ENCODE measurements at places on chromosomes 2 and 18.
A peak's percentile ranks its signal among the peaks of the same experiment; 100 is the strongest.

- no peak for DNase-seq
Measured at GRCh38 chr18:370751-371608, 103.1 kb upstream of the THOC1 start.

- no peak for DNase-seq
Measured at GRCh38 chr2:60888853-60889252, 7.5 kb downstream of the REL start.

DNA sequence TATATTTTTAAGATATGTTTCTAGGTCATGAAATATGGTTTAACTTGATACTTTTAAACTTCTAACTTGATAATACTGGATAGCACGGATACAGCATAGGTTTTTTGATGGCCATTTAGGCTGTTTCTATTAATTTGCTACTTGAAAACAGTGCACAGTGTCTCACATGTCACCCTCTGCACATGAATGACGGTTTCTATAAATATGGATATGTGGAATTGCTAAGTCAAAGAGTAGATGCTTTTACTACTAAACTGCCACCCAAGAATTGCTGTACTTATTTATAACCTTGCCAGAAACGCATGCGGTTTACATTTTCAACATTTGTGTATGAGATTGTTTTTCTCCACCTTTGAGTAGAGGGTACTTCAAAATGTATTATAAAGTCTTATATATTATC lies 174.6 kb upstream of the LYPD1 start:
- no peak for DNase-seq

DNA sequence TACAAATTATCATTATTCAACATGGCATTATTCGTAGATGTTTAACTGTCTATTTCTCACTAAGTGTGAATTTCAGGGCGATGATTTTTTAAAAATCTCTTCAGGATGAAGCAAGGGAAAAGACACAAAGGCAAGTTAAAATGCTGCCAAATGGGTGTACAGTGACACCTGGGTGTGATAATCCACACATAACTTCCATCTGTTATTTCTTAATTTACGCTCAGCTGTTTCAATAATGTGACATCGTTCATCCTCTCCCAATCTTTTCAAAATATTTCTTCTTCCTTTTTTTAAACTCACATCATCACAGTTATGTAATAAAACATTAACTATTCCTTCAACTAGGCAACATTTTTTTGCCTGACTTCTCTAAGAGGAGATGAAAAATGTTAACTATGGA lies 10.6 kb downstream of the PDE1A start:
- DNase-seq: no peak

DNA sequence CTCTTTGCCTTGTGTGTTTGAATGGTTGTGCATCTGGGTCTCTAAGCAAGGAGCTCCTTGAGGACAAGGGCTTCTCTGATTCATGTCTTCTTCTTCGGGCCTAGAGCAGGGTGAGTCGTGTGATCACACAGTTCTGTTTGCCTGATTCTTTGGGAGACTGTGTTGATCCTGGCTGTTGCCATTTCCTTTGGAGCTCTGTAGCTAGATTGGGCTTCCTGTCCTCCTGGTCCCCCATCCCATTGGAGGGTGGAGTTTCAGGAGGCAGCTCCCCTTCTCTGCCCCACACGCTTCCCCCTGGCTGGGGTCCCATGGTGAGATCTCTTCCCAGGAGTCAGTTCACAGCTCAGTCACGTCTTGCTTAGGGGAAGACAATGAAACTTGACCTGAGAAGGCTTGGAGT lies 92.8 kb downstream of the TRIB2 start:
- DNase-seq: no peak

GRCh38 chr2:217900780-217901360 lies 101.9 kb downstream of the TNS1 start:
- DNase-seq: no peak

DNA sequence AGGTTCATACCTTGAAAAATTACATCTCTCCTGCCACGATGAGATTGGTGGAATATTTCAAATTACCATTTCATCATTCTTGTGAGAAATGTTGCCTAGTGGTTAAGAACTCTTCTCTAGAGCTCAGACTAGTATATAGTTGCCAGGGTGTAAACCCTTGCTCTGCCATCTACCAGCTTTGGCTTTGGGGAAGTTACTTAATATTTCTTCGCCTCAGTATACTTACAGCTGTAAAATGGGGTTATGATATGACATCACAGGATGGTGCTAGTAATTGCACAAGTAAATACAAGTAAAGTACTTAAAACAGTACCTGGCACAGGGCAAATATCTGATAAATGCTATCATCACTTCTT lies 1.5 kb downstream of the SPOPL start:
- peak; percentile 40 for DNase-seq

GRCh38 chr2:205906419-205906818 lies 179.6 kb downstream of the INO80D start:
- no peak for DNase-seq

DNA sequence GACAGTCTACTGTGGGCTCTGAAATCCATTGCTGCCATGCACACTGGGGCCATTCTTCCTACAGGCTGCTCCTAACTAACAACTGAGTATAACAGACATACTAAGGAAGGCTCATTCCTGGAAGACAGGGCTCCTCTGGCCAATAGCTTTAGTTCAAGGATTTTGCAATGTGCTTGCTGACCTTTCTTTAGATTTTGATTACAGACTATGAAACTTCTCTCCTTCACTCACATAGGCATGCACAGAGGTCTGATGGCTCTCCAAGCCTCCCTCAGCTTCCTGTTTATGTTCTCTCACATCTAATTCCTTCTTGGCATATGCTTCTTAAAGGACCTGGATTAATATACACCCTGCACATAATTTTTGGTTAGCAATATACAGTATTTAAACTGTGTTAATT lies 34.4 kb upstream of the ROCK1 start:
- no peak for DNase-seq

DNA sequence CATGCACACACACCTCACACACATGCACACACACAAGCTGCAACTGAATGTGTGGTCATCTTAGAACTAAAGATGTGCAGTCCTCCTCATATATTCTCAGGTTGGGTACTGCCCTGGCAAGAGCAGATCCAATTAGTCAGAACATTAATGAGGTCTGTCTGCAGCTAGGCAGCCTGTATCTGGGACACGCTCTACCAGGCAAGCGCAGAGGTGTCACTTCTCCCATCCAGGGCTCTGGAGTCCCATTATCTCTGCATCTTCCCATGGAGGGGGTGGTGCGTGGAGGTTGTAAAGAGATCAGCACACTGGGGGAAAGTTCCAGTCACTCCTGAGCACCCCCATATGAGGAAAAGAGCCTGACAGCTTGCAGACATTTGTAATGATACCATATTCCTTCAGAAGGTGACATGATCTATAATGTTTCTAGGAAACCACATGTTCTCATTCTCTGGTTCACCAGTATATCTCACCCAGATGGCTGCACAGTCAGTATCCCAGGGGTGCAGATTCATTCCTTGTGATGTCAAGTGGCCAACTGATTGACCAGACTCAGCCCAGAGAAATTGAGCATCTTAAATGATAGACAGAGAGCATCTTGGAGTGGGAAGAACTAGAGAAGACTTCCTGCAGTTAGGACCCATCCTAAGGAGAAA lies 95.4 kb downstream of the RTN4 start:
- DNase-seq: no peak

DNA sequence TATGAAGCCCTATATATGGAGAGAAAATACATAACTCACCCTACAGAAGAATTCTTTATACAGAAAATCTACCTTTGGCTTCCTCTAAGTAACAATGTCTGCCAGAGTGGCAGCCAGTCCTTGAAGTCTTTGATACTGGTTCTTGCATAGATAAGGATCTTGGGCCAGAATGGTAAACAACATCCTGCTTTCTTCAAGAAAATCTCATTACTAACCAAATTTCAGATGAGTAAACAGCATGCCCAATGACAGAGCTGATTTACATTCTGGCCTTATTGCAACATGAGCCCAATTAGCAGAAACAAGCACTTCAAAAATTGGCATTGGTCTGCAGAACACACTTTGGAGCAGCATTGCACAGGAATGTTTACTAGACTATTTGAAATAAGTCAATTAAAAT lies 336.5 kb upstream of the ST6GAL2 start:
- no peak for DNase-seq

DNA sequence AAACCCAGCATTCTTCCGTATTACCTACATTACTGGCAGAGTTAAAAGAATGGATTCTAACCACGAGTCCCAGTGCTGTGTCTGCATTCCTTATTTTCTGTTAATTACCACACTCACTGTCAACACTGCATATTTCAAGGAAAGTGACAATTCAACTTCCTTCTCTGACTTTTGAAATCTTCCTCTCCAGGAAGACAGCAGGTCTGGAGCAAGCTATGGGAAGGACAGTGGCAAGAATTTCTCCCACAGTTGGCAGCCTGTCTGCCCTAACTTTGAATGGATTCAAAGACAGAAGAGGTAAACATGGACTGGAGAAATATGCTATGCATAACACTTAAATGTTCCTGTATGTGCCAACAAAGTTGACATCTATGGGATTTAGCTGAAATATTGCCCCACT lies 700.5 kb upstream of the CHAC2 start:
- DNase-seq: no peak

DNA sequence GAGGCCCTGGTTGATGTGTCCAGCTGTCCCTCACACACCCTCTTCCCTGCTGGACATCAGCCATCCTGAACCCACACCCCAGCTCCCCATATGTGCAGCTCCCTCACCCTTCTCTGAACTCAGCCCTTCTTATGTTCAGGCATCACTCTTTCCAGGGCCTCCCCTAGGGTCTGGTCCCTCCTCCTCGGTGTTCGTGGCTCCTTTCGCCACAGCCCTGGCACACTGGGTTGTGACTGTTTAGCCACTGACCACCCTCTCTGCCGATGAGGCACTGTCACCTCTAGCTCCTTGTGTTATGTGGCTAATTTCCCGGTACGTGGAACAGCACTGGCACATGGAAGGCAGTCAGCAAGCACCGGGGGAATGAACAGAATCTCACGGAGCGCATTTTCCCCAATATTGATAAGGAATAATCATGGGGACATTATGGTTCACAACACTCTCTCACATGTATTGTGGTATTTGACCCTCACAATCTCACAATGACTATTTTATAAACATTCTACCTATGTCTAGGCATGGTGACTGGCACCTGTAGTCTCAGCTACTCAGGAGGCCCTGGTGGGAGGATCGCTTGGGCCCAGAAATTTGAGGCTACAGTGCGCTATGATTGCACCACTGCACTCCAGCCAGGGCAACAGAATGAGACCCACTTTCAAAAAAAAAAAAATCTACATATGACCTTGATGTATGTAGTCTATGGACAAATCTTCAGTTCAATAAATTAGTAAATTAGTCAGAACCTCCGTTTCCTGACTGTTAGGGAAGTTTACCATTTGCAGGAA lies 292.1 kb downstream of the MYT1L start:
- no peak for DNase-seq

GRCh38 chr18:10690366-10690765 lies 164.5 kb downstream of the NAPG start:
- DNase-seq: no peak

DNA sequence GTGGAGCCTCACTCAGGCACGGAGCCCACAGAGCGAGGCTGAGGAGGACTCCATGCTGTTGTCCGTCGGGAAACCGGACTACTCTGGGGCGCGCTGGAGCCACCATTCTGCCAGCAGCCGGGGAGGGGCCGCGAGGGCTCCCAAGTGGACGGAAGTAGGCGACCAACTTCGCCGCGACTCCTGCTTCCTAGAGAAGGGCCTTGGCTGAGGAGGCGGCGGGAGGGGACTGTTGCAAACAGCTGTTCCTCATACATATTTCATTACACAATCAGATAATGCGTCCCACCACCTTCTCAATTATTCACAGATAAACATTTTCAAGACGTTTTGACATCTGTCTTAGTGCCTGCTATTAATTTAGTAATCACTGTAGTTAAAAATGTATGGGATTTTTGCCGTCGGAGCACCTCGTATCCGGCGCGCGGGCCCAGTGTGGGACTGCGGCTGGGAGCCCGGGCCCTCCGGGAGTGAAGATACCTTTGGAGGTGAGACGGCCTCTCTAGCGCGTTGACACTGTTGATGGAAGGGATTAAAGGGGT lies 11.7 kb upstream of the SIX3 start:
- no peak for DNase-seq

DNA sequence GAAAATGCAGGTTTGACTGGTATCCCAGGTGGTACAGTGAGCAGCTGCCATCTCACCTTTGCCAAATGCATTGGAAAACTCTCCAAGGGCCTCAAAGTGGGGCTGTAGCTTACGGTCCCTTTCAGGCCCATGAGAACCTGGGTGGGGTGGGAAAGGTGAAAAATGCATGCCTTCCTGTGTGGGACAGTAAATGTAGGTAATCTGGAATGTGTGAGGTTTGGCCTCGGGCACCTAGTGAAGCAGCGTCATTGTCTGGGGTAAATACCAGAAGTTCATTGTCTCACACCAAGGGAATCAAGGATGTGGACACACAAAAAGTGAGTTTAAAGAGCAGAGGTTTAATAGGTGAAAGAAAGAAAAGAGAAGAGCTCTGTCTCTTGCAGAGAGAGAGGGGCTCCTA lies 36.6 kb downstream of the TIMM21 start:
- DNase-seq: peak; percentile 64

DNA sequence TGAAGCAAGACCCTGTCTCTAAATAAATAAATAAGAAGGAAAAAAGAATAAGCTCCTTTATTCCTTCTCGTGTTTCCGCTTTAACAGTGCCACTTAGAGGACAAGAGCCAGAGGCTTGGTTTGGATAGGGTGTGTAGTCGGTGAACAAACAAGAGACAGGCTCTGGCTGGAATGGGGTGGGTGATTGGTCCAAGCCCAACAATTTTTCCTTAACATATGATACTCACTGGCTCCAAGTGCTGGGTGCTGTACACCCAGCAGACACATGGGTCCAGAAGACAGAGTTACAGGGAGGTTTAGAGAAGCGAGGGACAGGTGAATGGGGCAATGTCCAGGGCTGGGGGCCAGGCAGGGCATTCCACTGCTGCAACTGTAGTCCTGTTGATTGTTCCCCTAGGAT lies 77.8 kb downstream of the NCAPH start:
- DNase-seq: peak; percentile 30

- DNase-seq: no peak
Measured at GRCh38 chr2:16717477-16717876, 51.8 kb upstream of the CYRIA start.

GRCh38 chr2:6866275-6866671 lies 566 bp upstream of the CMPK2 start:
- peak; percentile 56 for DNase-seq

- DNase-seq: no peak
Measured at GRCh38 chr2:219595256-219595655, 2.4 kb upstream of the STK11IP start.

Data from NCI-H69 (cell line).